ENCODE measurements at places on chromosomes 6 and 20.

DNA sequence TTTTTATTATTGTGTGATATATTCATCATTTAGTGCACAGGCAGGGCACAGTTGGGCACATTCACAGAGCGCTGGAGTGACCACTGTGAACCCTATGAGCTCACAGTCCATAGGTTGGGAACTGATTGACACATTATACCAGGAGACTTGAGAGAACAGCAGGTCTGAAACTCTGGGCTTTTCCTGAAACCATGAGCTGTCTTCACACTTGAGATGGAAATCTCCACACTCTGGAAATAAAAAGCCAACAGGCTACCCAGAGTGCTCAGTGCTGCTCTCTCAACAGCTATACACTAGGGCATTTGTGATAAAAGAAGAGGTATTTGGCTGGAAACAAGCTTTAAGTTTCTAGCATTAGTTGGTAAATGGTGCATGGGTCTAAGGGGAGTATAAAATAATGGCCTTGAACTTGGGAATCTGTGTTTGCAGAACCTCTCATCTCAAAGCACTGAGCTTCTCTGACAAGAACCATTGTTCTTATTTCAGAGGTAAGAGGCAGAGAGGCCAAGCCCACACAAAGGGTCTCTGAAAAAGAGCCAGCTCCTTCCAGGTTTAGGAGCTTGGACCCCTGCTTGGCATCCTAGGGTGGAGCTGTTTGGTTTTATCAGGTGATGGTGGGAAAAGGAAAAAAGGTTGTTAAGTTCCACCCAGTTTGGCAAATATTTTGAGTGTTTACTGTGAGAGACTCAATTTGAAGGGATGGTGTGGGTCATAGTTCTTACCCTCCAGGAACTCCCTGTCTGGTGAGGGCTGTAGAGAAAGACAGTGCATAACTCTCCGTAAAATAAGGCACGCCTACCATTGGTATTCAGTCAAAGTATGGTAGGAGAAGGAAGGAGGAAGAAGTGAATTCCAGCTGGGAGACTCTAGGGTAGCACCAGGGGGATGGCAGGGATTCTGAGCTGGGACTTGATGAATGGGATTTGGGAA lies 14.5 kb downstream of the CHMP4B start:
- DNase-seq = no peak

- peak; percentile 68 for DNase-seq
These were observed at the start of gene PLCB4 for GRCh38 chr20:9068841-9069663. Gene PLCB4 (plus strand): TSS chr20:9069087. CDS start chr20:9307815, 238,728 bp downstream.

- no peak for DNase-seq
These were observed 256.0 kb downstream of the LY86 start for GRCh38 chr6:6844530-6844929.

- DNase-seq = no peak
These were observed 204.5 kb downstream of the ERMARD start for GRCh38 chr6:169955731-169956437.
